Stimulated activated CD4-positive, alpha-beta T cell treated with anti-CD3 and anti-CD28 coated beads, TNF-alpha, amount 100 ng/mL, for 4 hours (primary cell): ENCODE measurements at places on chromosomes 7 and 10.

- DNase-seq: no peak
Measured at GRCh38 chr7:2517026-2517425, 2.5 kb upstream of the LFNG start.

- DNase-seq: no peak
Measured at GRCh38 chr7:115359955-115360354, 438.1 kb downstream of the MDFIC start.

GRCh38 chr7:52940481-52940880 is 95.0 kb upstream of the POM121L12 start:
- DNase-seq: no peak

GRCh38 chr10:80158598-80159127 is 26.1 kb downstream of the PLAC9 start:
- no peak for DNase-seq

DNA sequence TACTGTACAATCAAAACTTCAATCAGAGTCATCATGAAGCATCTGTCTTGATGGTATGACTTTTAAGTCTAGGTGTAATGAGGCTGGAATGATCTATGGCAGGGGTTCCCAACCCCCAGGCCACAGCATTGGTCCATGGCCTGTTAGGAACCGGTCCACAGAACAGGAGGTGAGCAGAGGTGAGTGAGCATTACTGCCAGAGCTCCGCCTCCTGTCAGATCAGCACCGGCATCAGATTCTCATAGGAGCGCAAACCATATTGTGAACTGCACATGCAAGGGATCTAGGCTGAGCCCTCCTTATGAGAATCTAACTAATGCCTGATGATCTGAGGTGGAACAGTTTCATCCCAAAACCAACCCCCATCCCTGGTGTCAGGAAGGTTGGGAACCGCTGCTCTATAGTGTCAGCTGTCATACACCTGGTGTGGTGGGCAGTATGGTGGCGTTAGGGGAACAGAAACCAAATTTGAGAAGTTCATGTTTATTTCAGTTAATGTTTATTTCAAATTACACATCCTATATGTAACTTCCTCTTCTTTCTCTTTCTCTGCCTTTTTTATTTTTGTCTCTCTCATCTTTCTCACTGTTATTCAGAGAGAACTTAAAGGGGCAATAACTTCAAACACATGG is 432.6 kb downstream of the TNS3 start:
- DNase-seq: no peak

- no peak for DNase-seq
Measured at GRCh38 chr10:33655921-33656320, 321.5 kb upstream of the NRP1 start.

GRCh38 chr7:17233603-17234002 is 64.8 kb upstream of the AHR start:
- no peak for DNase-seq

DNA sequence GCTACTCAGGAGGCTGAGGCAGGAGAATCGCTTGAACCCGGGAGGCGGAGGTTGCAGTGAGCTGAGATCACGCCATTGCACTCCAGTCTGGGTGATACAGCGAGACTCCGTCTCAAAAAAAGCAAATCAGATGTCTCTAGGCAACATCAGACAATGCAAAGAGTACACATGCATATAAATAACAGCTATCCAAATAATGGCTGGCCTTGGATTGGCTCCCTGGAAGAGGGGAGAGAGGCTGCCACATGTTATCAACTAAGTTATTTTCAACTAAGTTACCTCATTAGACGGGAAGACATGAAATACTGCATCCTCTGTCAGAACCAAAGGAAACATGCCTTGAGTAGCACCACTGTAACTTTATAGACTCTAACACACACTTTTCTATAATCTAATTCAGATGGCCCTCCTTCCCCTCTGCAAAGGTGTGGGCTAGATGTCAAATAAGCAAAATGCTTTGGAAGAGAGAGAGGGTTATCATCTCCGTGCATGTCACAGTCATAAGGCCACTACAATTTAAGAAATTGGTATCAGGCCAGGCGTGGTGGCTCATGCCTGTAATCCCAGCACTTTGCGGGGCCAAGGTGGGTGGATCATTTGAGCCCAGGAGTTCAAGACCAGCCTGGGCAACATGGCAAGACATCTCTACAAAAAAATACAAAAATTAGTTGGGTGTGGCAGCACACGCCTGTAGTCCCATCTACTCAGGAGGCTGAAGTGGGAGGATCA is 22.5 kb upstream of the SPOCK2 start:
- no peak for DNase-seq

DNA sequence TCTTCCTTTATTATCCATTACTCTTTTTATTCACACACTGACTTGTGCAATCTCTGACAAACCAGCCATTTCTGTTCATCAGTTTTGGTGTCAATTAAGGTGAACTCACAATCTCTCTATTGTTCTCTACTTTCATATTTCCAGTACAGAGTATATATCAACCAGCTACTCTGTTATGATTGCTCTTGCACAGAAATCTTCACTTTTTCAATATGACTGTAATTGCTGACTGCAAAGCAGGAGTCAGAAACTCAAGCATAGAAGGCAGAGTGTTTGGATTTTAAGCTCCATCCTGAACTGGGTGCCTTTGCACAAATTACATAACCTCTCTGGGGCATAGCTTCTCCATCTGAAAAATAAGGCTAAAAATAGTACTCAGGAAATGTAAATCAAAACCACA is 1042.0 kb downstream of the GRM8 start:
- no peak for DNase-seq

- DNase-seq: no peak
Measured at GRCh38 chr7:77293046-77293445, 93.4 kb upstream of the FGL2 start.

DNA sequence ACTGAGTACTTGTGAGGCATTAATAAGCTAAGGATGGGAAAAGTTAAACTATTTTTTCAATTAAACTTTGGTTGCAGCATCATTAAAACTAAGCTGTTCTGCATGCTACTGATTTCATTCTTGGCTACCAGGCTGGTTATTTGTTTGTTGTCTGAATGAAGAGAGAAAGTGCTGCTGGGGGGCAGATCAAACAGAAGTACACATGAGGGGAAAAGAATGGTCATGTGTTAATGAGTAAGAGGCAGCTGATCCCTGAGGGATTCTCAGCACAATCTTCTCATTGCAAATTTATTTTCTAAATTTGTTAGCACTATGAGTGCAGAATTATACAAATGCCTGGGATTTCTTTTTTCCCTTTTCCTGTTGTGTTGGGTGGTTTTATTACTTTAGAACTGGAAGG is 213.2 kb upstream of the HPS1 start:
- no peak for DNase-seq

DNA sequence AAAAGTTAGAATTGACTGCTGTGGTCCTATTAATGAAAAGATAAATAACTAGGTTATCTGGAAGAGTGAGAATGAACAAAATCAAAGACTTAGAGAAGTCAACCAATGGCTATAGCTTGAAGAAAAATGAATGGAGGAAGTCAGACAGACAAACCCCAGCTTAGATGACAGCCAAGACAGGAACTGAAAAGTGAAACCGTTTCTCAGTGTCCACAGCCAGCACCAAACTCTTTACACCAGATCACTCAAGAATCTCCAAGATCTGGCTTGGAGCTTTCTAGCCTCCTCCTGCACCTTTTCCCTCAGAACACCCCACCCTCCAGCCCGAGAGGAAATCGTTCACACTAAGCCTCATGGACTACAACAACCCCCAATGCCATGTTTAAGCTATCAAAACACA is 167.0 kb downstream of the SFMBT2 start:
- no peak for DNase-seq

- no peak for DNase-seq
Measured at GRCh38 chr7:76411626-76412025, 2.1 kb upstream of the SSC4D start.

DNA sequence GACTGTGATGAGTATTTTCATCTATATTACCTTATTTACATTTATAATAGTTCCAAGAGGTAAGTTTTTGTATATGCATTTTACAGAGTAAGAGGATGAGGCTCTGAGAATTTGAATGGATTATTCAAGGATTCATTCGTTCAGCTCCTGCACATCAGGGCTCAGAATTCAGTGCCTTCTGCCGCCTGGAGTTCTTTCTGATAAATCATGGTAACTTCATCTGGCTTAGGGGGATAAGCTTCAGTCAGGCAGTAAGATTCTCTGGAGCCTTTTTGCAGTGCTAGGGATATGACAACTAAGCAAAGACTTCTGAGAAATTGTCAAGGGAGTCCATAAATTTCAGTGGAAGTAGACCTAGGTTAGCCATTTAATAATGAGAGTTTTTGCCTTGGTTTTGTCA is 668.6 kb downstream of the NRG3 start:
- no peak for DNase-seq

GRCh38 chr7:40474790-40475680 is 340.2 kb downstream of the SUGCT start:
- no peak for DNase-seq

GRCh38 chr10:99984211-99985034 is 25.3 kb downstream of the DNMBP start:
- DNase-seq: no peak

DNA sequence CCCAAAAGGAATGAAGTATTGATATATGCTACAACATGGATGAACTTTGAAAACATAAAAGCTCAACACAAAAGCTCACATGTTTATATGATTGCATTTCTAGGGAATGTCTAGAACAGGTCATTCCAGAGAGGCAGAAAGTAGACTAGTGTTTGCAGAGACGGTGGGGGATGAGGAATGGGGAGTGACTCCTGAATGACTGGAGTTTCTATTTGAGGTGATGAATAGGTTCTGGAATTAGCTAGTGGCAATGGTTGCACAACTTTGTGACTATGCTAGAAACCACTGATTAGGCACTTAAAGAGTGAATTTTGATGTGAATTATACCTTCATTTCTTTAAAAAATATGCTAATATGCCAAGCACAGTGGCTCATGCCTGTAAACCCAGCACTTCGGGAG is 6.9 kb downstream of the KPNA7 start:
- no peak for DNase-seq

DNA sequence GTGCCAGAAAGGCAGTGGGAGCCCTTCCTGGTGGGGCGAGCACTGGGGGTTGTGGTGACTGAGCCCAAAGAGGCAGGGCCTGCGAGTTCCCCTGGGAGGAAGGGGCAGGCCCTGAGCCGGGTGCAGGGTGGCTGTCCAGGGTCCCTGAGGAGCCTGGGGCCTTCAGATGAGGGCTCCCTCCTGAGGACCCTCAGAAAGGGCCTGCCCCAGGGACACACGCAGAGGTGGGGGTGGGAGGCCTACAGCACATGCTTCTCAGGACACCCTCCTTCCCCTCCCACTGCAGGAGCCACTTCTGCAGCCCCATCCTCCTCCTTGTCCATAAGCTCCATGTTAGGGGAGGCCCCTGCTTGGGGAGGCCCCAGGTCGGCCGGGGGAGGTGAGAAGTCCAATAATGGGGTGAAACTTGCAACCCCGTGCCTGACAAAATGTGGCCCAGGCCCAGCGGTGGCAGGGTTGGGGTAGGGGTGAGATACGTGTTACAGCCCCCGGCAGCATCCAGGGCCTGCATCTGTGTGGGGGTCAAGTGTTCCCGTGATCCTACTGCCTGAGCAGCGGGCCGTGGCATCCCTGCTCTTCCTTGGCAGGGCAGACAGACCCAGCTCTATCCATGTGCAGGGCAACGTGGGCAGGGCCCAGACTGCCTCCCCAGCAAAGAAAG is 31.8 kb upstream of the RET start:
- no peak for DNase-seq

GRCh38 chr10:490256-490655 is 199.2 kb downstream of the DIP2C start:
- no peak for DNase-seq

DNA sequence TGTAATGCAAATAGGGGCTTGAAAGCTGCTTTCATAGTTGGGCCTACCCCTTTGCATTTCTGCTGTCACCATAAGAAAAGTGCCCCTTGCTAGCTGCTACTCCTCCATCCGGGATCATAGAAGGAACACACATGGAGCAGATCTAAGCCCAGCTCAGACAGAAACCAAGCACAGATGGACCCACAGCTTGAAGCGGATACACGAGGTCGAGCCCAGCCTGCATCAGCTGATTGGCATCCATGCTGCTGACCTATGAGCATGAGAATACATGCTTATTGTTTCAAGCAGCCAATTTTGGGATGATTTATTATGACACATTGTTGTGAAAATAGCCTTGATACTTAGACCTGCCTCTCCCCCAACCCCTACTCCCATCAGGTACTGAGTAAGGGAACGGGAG is 109.2 kb downstream of the ZNF467 start:
- DNase-seq: no peak

DNA sequence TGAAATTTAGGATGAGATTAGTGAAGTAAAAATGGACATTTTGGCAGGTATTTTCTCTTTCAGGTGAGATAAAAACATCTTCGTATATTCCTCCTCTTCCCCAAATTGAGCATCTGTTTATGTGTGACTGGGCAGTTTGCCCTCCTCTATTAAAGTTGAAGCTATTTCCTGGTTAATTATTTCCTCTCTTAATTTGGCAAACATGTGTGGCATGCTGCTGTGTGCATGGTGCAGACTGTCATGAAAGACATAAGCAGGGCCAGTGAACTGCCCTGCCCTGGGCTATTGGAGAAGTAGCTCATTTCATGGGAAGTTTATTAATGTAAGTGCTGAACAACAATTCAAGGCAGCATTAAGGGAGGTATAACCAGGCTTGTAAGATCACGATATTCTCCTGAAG is 52.6 kb downstream of the EVX1 start:
- DNase-seq: no peak

DNA sequence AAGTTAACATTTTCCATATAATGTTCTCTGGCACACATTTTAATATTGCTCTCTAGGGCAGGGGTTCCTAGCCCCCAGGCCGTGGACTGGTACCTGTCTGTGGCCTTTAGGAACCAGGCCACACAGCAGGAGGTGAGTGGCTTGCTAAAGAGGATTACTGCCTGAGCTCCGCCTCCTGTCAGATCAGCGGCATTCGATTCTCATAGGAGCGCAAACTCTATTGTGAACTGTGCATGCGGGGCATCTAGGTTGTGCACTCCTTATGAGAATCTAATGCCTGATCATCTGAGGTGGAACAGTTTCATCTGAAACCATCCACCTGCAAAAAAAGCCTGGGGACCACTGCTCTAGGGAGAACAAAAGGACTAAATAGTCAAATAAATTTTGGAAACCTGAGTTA is 65.7 kb downstream of the EXOC6 start:
- no peak for DNase-seq

GRCh38 chr10:45432700-45433472 is 58.9 kb downstream of the ALOX5 start:
- DNase-seq: no peak

DNA sequence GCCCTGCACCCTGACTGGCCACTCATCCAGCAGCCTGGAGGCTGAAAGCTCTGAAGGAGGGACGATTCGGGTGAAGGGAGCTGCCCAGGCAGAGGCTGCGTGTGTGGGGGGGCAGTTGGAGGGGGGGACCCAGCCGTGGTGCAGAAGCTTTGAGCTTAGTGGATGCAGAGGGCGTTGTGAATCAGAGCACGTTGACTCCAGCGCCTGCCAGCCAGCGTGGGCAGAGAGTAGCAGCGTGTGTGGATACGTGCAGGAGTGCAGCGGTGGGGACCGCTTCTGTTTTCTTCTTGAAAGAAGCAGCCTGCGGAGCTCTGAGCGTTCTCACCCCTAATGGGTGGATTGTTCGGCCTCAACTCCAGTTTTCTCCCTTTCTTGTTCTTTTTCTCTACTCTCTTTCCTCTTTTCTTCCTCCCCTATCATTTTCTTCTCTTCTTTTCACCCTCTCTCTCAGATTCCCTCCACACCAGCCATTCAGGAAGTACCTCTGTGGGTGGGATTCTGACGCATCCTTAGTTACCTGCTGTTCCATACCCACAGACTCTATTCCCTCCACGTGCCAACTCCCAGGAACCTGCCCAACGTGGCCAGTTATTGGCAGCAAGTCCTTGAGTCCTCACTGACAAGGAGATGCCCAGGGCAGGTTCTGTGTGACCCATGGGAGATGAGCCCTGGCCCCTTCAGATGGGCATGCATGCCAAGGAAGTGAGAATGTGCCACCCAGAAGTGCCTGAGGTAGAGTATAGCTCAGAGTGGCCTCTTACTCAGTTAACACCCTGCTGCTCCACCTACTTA is 47.4 kb downstream of the SORCS3 start:
- DNase-seq: no peak
